Nasal cavity respiratory epithelium epithelial cell of viscerocranial mucosa (primary cell): ENCODE measurements at places on chromosomes 4 and X. TPM values are rescaled to one million over a fixed set of nuclear protein-coding genes. Genes with fewer than 3 reads are reported as not detected.

The TSC22D3 gene
- total RNA-seq, result 75.5 and 148 TPM in 2 replicates

The GABRG1 gene
- total RNA-seq, result not detected in 2 replicates

The PRR32 gene
- total RNA-seq, result not detected in 2 replicates

The COL4A5 gene
- 58.4 and 143 TPM in 2 replicates for total RNA-seq

The SEC24B gene
- 13.0 and 28.8 TPM in 2 replicates for total RNA-seq

The EREG gene
- 26.4 and 160 TPM in 2 replicates for total RNA-seq

The VSIG1 gene
- total RNA-seq, result 0.34 and 0.43 TPM in 2 replicates

The SSX2 gene
- total RNA-seq, result not detected in 2 replicates

The SPON2 gene
- 3.1 and 16.9 TPM in 2 replicates for total RNA-seq

The ZDHHC15 gene
- not detected in 2 replicates for total RNA-seq
